BE2C (cell line): ENCODE measurements at places on chromosomes 3 and 15.
A peak's percentile ranks its signal among the peaks of the same experiment; 100 is the strongest.

GRCh38 chr3:73549051-73549600, 75.6 kb downstream of the PDZRN3 start:
- DNase-seq = no peak

- DNase-seq = no peak
These were observed 14.2 kb downstream of the OXNAD1 start for GRCh38 chr3:16279010-16279801.

- DNase-seq = no peak
These were observed 53.1 kb downstream of the DNASE1L3 start for GRCh38 chr3:58157700-58158099.

DNA sequence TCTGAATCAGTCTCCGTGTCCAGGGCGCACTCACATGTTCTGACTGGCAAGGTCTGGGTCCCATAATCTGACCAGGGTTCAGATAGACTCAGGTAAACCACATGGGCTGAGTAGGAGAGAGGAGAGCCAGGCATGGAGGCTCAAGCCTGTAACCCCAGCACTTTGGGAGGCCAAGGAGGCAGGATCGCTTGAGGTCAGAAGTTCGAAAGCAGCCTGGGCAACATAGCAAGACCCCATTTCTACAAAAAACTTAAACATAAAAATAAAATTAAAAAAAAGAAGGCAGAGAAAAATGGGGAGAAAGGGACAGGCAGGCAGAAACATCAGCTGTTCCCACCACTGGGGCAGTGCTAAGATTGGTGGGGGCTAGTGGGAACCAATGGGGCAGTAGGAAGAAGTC, 5.4 kb downstream of the TMEM43 start:
- no peak for DNase-seq

- no peak for DNase-seq
These were observed 39.6 kb downstream of the GPR156 start for GRCh38 chr3:120245386-120245785.

- DNase-seq = peak; percentile 83
These were observed 41.4 kb upstream of the UMPS start for GRCh38 chr3:124688581-124689454.

GRCh38 chr15:44735482-44736180, 697 bp upstream of the TRIM69 start:
- DNase-seq = no peak

DNA sequence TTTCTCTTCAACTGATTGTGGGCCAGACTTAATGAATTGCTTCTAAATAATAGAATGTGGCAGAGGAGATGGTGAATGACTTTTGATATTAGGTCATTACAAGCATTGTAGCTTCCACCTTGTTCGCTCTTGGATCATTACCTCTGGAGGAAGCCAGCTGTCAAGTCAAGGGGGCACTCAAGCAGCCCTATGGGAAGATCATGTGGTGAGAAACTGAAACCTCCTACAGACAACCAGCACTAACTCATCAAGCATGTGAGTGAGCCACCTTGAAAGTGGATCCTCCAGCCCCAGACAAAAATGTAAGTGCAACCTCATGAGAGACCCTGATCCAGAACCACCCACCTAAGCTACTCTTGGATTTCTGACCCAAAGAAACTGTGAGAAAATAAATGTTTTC, 109.8 kb upstream of the TBC1D5 start:
- DNase-seq = no peak

DNA sequence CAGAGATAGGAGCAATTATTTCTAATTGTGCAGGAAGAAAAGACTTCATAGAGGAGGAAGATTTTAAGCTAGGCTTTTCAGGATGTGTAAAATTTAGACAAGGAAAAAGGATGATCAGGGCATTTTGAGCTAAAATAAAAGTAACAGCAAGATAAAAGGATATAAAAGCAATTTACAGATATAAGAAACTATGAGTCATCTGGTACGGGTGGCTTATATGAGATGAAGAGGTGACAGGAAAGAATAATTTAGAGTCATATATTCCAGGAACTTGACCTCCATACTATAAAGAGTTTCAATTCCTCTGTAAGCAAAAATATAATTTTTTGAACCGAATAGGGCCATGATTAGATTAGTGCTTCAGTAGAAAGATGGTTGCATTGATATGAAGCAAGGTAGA, 273.7 kb downstream of the RBMS3 start:
- DNase-seq = no peak

DNA sequence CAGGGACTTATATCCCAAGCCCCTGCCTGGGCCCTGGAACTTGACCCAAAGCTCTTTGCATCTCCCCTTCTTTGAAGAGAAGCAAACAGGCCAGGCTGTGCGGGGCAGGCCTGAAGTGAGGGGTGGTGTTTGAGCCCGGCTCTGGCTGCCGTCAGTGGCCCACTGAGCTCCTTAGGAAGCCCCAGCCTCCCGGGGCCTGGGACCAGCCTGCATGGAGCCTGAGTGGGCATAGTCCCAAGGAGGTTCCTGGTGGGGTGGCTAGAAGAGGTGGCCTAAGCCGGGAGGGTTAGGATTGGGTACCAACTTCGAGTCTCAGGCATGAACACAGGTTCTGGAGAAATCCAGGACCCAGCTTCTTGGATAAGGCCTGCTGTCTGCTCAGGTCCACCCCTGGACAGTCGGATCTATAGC, 6.4 kb downstream of the TMIE start:
- no peak for DNase-seq

GRCh38 chr15:25775317-25775912, 87.7 kb downstream of the ATP10A start:
- DNase-seq = no peak

- no peak for DNase-seq
These were observed 76.8 kb upstream of the ARL6 start for GRCh38 chr3:97687734-97688133.

DNA sequence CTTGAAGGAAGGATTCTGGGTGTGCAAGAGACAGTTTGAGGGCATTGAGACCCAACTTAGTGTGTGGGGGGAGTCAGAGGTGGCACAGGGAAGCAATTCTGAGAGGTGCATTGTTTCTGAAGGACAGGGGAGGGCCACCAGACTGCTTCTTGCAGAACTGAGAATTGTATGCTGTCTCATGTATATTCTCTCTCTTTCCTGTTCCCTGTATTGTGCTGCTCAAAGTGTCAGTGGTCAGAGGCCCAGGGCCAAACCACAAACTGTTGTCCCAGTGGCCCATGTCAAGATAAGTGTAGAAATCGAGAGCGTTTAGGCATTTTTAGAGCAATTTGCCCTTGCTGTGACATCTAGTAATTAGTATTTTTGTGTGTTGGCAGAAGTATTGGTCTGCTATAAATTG, 567.1 kb downstream of the EDEM1 start:
- no peak for DNase-seq

- no peak for DNase-seq
These were observed 33.7 kb downstream of the UQCC5 start for GRCh38 chr3:52570076-52570475.

DNA sequence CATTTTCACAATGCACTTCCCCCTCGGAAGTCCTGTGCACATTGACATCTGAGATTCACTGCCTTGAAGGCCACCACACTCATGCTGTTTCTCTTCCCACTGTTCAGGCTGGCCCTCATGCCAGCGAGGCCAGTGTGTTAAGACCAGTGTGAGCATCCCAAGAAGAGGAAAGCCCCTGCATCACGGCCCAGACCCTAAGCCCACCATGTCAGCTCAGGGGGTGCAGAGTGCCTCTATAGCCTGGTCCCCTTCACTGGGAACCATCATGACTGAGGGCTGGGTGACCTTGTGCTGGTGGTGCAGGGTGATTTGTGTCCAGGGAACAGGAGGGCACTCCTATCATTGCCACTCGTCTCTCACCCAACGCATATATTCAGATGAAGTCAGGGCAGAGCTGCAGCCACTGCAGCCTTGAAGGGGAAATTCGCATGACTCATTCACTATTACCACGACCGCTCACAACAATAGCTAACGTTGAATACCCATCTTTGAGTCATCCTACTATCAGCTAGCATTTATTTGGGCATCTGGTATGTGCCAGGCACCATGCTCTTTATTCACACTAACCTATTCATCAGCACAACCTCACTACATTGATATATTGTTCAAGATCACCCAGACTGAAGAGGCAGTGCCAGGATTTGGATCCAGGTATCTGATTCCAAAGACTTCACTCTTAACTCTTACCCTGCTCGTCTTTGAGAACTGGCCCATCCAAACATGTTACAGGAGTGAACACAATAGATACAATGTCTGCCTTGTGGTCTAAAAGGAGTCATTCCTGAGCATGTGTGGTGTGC, 58.8 kb upstream of the SLC6A11 start:
- DNase-seq = no peak

DNA sequence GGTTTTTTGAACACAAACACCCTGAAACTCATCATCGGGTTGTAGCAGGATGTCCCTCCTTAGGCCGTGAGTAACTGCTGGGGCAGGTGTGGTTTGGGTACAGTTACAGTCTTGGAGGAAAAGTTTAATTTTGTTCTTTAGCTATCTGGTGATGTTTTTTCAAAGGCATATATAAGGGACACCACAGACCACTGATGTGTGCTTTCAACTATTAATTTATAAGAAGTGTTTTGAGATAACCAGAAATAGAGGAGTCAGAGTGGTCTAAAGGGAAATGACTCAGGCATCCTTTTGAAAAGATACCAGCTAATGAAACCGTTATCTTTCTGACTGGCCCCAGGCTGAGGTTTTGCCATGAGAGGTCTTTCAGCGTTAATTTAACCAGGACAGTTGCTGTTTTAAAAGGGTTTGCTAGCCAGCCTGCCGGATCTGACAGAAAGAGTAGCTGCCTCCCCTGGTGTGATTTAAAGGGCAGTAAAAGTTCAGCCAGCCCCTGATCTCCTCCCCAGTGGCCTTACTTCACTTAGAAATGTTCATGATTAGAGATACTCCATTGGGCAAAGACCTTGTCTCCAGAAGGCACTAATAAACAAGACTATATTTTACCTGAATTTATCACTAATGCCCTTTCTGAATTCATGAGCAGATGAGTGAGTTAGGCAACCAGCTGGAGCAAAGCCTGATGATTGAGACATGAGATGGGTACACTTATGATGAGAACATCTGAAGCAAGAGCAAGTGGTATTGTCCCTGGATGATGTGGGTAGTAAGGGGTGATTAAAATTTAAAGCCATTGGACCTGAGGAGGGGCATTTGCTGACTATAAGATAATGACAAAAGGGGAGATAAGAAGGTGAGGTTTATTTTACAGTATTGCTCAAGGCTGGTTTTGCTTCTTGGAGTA, 482.5 kb upstream of the TBL1XR1 start:
- peak; percentile 87 for DNase-seq

- DNase-seq = no peak
These were observed 22.3 kb upstream of the ACP3 start for GRCh38 chr3:132294906-132295305.

GRCh38 chr3:105495021-105495420, 128.3 kb downstream of the ALCAM start:
- DNase-seq = no peak

GRCh38 chr3:192161661-192162060, 565.7 kb downstream of the FGF12 start:
- DNase-seq = no peak

GRCh38 chr3:7874116-7874515, 627.5 kb upstream of the LMCD1 start:
- DNase-seq = no peak

DNA sequence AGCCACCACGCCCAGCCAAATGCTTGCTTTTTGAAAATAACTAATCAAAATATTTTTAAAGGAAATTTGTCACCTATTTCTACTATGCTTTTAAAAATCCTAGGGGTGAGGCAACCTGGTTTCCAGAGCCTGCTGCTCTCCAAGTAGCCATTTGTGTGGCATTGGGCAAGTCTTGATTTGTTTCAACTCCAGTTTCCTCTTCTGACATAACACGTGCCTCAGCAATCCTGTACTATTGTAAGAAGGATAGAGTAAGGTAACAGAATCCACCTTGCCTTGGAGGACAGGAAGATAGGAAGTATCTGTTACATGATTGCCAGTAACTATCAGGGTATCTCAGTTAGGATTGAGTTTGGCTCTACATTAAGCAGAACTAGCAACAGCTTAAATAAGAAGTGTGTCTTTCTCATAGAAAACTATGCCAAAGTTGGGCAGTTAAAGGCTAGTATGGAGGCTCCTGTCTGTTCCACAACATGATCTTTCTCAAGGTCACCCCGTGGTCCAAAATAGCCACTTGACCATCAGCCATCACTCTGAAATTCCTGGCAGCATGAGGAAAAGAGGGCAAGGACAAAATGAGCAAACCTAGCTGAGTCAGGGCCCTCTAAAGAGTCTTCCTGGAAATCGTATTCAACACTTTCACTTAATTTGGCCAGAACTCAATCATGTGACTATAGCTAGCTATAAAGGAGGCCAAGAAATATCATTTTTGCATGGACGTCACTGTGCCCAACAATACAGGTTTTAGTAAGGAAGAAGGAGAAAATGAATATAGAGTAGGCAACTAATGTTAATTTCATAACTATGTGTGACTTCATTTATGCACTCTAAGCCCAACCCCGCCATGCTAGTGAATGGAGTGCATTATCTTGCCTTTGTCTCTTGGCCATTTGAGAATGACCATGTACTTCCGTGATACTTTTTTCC, 66.1 kb downstream of the HMG20A start:
- no peak for DNase-seq

DNA sequence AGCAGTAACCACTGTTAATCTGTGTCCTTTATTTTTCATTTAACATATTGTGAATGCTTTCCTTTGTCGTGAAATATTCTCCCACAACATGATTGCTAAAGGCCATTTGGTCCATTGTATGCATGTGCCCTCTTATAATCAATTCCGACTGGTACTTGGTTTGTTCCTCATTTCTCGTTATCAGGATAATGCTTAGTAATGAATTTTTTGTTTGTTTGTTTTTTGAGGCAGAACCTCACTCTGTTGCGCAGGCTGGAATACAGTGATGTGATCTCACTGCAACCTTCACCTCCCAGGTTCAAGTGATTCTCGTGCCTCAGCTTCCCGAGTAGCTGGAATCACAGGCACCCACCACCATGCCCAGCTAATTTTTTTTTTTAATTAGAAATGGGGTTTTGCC, 22.0 kb downstream of the SPATA12 start:
- no peak for DNase-seq

- no peak for DNase-seq
These were observed 8.6 kb upstream of the EBLN2 start for GRCh38 chr3:73052857-73053256.

- DNase-seq = no peak
These were observed 27.8 kb upstream of the ST8SIA2 start for GRCh38 chr15:92365906-92366305.

- no peak for DNase-seq
These were observed 533.2 kb upstream of the GBE1 start for GRCh38 chr3:82294609-82295008.
